Activated CD4-positive, alpha-beta memory T cell treated with anti-CD3 and anti-CD28 coated beads, Interleukin-2, amount 10 ng/mL, durations not matched to agents 7 days and 5 days (primary cell): ENCODE measurements at places on chromosomes 11 and 22. TPM values are rescaled to one million over a fixed set of nuclear protein-coding genes. Genes with fewer than 3 reads are reported as not detected.

The PGA5 gene
- total RNA-seq = not detected

The C11orf91 gene
- total RNA-seq = not detected

The MS4A12 gene
- not detected for total RNA-seq

The APOBEC3F gene
- total RNA-seq = 42.2 TPM
